ENCODE measurements at places on chromosomes 5 and 9.

DNA sequence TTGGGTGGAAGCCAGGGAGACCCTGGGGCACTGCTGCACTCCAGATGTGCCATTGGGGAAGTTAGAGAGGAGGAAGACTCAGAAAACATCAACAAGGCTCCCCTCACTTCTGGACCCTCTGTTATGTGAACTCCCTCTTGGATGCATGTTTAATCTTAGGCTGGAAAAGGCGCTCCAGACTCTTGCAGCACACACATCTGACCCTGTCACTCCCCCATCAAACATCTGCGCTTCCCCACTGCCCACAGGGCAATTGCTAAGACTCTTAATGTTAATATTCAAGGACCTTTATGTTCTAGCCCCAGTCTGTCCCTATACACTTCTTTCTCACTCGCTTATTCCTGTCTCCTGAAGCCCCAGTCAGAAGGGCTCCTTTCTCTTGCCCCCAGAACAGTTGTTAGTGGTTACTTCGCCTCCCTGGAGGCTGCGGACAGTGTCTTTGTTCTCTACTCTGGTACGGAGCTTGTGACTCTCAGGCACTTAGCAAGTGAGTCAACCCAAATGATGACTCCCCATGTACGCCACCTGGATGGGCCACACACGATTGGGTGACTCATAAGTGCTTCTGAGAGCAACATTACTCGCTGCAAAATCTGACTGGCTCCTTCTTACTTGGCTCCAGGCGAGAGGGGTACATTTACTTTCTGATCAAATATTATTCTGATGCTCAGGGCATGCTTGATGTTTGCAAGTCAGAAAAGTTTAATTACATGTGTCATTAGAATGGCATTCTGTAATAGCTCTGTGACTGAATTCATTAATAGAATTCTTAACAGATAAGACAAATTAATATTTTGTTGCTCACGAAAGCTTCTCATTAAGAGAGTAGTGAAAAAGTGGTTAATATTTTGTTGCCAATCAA lies 193.6 kb downstream of the HSPA4 start:
- DNase-seq, result no peak

- DNase-seq, result no peak
Measured at GRCh38 chr9:90956026-90956810, 154.6 kb downstream of the SYK start.

- DNase-seq, result no peak
Measured at GRCh38 chr5:142922223-142922952, 152.2 kb downstream of the ARHGAP26 start.

- no peak for DNase-seq
Measured at GRCh38 chr9:97514531-97514930, 13.1 kb downstream of the TMOD1 start.

GRCh38 chr9:8895861-8896224 lies 1096.3 kb upstream of the DMAC1 start:
- DNase-seq, result no peak

DNA sequence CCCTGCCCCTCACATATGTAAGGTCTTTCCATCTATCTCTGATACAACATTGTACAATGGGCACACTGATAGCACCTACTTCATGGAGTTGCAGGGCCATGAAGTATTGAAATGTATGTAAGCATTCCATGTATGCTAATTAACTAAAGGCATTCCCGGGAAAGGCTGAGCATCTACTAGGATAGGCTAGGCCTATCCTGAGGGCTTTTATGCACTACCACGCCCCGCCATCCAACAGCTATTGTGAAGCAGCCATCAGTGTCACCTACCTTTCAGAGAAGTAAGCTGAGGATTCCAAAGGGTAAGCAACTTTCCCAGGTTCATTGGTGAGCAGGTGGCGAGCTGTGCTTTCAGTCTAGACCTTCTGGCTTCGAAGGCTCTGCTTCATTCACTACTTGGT lies 47.6 kb downstream of the NSG2 start:
- no peak for DNase-seq

DNA sequence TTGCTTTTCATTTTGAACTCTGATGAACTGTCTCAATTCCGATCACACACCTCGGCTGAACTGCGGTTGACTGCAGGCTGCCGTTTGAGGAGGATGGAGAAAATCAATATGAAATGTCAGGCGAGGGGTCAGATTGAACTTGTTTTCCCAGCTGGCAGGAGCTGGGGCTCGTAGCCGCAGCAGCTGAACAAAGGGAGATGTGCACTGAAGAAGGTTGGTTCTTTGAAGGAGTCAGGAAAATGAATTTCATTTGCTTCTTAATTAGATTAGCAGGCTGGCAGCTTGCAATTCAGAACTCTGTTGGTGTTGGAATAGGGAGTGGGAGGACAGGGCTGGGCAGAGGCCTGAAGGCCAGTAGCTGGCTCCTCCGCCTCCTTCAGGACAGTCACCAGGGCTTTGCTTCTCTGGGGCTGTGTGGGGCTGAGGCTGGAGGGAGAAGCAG lies 117.4 kb upstream of the GPR151 start:
- DNase-seq, result no peak

DNA sequence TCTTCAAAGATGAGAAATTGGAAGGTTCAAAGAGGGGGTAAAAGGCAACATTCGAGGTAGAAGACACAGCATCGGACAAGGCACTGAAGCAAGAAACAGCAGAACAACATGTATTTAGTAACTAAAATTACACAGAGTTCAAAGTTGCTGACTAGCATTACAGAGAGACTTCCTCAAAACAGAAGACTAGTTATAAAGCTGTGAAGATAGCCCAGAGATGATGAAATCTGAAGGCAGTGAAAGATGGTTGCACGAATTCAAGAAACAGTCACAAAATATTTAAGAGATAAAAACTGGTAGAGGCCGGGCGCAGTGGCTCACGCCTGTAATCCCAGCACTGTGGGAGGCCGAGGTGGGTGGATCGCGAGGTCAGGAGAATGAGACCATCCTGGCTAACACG lies 16.3 kb downstream of the MAPKAP1 start:
- DNase-seq, result no peak

DNA sequence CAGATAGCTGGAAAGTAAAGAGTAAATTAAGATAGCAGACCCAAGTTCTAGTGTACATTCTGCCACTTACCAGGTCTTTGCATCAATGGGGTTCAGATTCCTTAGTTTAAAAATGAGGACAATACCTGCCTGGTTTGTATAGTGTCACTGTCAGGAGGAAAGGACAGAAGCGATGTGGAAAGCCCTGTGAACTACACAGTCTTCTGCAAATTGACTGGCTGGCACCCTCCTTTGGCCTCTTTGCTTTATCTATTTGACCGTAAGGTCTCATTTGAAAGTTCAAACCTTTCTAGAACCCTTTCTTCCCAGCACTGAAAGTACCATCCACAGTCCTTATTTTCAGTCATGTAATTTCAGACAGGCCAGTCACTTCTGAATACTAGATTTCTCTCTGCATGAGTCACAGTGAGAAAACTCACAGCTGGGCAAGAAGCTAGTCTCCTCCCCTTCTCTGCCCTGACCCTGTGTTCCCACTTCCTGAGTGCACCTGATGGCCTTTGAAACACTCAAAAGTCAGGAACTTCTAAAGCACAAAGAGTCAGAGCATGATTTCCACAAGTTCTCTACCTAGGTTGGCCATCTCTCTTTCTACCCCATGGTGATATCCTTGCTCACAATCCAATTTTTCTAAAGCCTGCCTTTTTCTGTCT lies 91.3 kb upstream of the RASEF start:
- peak; percentile 42 for DNase-seq

DNA sequence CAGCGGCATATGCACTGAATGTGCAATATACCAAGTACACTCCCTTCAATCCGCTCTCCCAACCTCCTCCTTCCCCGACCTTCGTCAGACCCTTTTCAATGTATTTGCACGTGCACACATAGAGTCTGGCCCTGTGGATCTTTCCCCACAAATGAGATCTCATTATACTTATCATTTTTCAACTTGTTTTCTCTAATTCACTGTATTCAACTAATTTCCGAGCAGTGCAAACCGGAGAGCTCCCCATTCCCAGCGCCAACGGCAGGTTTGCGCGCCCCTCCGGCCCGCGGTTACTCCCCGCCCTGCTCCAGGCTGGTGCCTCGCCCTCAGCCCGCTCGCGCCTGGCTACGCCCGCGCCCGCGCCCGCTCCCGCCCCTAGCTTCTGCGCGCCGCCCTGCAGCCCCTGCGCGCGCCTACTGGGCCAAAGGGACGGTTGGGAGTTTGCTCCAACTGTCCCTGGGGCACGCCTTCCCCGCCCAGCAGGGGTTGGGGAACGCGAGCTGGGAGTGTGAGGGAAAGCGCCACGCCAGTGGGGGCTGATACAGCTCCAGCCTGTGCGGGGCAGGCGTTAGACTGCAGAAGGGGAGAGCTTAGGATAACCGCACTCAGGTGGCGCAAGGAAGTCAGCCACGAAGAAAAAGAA lies 3.3 kb upstream of the CDC20B start:
- DNase-seq, result no peak

DNA sequence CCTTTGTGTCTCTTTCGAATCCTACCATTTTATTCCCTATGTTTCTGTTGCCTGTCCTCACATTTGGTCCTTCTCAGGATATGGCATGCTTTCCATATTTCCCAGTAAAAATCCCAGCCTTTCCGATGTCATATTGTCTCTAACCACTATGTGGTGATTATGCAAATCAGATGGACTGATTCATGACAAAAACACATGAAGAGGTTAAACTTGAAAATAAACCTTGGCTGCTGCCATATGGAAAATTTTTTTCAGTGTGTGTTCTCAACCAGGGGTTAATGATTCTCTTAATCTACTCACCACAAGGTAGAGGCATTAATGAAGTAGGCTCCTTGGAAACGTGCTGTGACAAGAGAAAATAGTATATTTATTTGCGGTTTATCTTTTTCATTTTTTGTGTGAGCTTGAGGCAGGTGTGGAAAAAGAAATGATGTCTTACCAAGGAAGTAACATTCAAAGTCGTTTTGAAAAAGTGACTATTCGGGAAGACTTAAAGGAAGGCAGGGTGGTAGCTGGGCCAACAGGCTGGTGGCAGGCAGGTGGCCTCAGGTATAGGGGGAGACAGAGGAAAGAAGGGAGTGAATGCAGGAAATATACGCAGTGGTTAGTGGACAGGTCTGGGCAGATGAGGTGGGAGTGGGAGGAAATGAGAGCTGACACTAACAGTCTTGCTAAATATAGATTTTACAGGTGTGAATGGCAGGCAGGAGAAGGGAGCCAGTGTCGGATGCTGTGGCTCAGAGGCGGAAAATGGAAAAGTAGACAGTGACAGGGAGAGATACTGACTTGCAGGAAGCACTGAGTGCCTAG lies 46.2 kb downstream of the DMRT2 start:
- no peak for DNase-seq

GRCh38 chr5:82312373-82312856 lies 34.3 kb upstream of the RPS23 start:
- no peak for DNase-seq

DNA sequence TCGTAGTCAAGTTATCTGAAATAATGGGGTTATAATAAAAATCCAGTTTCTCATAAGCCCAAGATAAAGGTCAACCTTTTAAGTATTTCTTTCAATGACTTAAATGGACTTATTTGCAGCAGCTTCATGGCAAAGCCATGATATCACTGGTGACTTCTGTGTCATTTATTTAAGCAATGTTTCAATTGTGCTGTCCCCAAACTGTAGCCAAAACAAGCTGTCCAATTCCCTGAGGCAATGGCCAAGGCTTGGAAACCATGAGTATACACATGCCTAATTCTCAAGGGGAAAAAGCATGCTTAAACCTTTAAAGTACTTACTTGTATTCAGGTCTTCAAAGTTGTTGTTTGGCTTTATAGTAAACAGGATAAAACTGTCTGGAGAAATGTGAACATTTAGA lies 376.4 kb upstream of the TNC start:
- DNase-seq, result no peak

DNA sequence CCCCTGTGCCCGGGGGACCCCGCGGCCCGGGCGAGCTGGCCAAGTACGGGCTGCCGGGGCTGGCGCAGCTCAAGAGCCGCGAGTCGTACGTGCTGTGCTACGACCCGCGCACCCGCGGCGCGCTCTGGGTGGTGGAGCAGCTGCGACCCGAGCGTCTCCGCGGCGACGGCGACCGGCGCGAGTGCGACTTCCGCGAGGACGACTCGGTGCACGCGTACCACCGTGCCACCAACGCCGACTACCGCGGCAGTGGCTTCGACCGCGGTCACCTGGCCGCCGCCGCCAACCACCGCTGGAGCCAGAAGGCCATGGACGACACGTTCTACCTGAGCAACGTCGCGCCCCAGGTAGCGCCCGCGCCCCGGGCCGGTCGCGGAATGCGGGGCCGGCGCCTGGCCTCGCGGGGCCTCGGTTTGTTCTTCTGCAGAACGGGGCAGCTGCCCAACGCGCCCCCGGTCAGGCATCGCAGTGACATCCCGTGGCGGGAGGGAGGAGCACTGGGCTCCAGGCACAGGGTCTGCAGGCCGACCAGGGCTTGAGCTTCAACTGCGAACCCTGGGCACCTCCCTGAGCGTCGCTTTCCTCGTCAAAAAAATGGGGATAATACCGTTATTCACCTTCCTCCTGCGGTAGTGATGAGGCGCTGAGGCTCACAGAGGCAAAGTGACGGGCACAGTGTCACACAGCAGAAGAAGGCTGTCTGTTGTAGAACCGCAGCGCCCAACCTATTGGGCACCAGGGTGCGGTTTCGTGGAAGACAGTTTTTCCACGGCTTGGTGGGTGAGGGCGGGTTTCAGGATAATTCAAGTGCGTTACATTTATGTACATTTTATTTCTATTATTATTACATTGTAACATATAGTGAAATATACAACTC lies 777 bp downstream of the ENDOG start:
- DNase-seq, result peak; percentile 15

- no peak for DNase-seq
Measured at GRCh38 chr9:129671519-129671918, 6.1 kb downstream of the PRRX2 start.

- DNase-seq, result no peak
Measured at GRCh38 chr9:124260769-124261603, 3.2 kb downstream of the NEK6 start.

DNA sequence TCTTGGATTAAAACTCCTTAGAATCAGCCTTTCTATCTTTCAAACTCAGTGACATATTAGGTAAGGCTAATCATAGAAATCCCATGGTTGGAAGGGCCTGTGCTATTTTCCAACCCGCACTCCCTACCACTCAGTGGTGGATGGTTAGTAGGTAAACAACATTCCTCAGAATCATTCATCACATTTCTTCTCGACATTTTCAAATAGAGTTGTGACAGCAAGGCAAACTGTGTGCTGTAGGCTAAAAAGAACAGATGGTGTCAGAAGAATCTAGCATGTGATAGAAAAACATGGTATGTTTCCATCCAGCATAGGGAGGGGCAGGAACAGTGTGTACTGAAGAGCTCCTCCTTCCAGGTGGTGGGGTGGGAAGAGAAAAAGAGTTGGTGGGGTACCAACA lies 227.3 kb upstream of the NMUR2 start:
- no peak for DNase-seq

DNA sequence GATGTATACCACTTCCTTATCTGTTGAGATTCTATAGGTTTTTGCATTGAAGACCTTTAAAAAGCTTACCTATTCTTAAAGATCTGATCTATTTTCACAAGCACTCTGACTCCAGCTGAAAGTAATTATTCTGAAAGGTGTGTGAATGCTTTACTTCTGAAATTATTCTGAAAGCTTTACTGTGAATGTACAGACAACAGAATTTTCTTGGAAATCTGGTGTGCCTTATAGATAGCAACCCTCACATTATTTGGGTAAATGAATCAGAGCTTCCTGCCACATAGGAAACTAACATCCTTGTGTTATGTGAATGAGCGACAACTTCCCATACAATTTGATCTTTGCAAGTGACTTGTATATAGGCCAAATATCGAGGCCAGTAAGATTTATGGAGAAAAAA lies 6.5 kb downstream of the CDO1 start:
- no peak for DNase-seq

All from GM12864 (cell line).